Stimulated activated CD8-positive, alpha-beta memory T cell treated with anti-CD3 and anti-CD28 coated beads, Interleukin-7, amount 100 ng/mL, for 24 hours (primary cell): ENCODE measurements at places on chromosomes 12 and 14.

GRCh38 chr12:117885211-117885610 is 83.6 kb downstream of the KSR2 start:
- DNase-seq: no peak

- no peak for DNase-seq
Measured at GRCh38 chr12:52230364-52231281, 2.4 kb upstream of the KRT7 start.

GRCh38 chr14:32821964-32822653 is 116.6 kb upstream of the NPAS3 start:
- DNase-seq: no peak

DNA sequence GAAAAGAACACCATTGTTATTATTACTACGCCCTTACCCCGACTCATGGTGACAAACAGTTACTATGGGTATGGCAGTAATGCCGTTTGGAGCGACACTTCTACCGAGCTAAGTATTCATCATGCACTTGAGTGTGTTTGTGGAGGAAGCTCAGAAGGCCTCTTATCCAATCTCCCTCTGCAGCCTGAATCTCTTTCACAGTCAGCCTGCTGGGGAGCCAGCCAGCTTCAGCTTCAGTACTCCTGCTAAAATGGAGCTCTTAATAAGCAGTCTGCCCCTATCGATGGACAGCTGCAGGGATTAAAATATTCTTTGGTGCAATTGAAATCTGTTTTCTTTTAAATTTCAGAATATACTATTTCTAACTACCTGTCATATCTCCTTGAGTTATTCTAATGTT is 24.7 kb upstream of the ATP5MC2 start:
- DNase-seq: no peak

DNA sequence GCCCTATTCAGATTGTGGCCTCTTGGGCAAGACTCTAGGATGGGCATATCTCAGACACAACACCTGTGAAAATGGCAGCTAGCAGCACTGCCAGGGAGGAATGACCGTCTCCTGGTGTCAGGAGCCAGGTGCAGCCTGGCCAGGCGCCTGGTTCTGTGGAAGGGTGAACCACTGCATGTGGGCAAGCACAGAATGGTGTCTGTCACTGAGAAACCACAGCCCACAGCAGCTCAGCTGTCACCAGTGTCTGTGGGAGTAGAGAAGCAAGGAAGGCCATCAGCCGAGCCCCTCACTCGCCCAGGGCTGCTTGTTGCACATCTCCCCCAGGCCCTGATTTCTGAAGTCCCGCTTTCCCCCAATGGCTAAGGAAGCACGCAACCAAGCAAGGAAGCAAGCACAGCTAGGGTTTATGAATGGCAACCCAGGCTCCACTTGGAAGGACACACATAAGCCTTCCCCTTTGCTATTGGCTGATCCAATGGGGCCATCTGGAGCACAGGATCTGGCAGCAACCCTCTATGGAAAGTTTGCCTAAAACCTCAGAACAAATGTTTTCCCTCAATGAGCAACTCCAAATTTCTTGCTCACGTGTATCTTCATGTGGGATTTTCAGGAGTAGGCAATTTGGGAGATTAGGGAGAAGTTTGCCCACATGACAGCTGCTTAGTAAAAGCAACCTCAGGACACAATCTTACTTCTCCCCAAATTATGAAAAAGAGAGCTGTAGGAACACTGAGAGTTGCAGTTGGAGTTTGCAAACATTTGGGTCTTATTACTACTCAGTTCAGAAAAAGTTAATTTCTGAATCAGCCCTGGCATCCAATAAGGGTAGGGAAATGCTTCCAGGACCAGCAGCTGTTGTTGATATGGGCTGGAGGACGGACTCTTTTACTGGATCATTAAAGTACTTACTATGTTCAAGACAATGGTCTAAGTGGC is 44.7 kb downstream of the GPHB5 start:
- no peak for DNase-seq

- DNase-seq: no peak
Measured at GRCh38 chr14:23164250-23164649, 19.2 kb downstream of the SLC7A8 start.

DNA sequence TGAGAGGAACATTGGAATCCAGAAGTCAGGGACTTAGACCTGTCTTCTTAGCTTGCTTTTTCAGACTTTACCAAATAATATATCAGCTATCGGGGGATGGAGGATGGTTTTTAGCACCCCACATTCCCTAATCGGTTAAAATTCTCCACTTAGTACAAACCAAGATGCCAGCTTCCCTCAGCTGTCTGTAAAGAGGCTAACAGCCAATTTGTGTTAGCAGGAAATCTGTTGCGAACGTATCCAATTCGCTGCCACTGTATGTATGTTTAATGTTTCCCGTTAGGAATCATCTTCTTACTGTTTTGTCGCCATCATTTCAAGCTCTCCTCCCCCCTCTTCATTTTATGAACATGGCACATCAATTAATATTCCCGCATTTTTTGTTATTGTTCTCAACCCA is 289.0 kb downstream of the BCL11B start:
- no peak for DNase-seq

DNA sequence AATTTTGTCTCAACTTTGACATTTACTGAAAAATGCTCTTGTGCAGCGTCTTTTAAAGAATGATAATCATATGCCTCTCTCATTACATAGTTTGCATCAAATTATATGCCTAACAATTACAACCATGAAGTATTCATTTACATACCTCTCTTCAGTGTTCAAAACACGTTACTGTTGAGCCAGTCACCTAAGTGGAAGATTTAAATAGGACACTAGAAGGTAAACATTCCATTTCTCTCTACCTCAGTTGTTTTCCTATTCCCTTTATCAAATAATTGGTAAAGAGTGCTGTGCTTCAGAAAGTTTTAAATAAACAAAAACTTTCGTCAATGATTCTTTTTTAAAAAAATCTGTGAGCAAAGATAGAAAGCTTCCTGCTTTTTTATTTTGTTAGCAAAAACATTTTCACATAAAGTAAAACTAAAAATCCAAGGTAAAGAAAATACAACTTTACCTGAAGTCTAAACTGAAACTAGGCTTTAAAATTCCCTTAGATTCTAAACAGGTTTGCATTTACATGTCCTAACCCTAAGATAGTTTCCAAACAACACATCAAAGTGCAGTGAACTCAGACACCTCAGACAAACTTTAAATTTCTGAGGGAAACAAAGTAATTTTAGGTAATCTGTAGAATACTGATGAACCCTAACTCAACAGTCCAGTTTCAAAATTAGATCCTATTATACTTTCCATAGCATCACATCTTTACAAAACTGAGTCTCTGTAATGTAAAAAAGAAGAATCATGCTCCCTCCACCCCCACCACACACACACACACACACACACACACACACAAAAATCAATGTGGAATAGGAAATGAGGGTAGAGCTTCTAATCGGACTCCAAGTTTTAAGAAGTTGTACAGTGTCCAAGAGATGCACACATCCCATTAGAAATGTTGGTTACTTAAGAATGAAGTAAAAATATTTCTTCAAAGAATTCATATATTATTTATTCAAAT is 46.2 kb downstream of the PAWR start:
- no peak for DNase-seq

DNA sequence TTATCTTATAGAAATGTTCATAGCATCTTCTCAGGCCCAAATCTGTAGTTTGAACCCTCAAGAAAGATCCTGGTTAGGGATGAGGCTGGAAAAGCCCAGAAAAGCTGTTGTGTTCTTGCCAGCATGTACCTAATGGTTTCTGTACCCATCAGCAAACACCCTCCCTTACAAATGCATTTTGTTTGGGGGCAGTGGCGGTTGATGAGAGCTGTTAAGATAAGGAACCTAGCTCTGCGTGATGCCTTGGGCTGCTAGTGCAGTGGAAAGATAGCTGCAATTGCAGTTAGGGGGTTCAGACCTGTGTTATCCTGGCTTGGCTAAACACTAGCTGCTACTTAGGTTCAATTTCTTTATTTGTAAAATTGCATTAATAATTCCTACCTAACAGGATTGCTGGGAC is 3.6 kb downstream of the TPH2 start:
- no peak for DNase-seq

DNA sequence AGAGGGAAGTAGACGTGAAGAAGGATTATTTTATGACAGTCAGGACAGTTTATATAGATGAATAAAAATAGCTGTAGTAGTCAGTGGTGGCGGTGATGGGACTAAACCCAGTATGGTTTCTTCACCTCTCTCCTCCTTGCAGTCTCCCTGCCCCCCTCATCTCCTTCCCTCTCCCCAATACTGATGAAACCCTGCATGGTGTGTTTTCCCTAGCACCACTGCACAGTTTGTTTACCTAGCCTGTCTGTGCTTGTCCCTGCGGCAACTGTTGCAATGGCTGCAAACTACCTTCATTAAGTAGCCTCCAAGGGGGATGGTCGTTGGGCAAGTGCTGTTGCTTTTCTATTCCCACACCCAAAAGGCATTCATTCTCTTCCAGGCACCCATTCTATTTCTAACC is 14.7 kb downstream of the PCBP2 start:
- no peak for DNase-seq

DNA sequence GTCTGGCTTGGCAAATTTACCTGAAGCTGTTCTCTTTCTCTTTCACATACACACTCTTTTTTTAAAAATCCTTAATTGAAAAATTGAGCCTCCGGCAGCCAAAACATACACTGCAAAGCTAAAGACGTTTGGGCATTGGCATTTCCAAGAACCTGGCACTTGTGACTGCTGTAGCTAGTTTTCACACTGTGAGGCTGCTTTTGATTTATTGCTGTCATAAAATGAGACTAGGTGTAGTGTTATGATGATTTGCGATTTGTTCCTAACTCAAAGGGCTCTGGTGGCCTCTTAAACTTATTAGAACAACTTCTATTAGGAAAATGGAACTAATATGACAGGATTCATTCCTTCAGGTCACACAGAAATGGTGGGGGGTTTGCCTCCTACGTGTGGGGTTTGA is 377.1 kb upstream of the FAR2 start:
- no peak for DNase-seq

DNA sequence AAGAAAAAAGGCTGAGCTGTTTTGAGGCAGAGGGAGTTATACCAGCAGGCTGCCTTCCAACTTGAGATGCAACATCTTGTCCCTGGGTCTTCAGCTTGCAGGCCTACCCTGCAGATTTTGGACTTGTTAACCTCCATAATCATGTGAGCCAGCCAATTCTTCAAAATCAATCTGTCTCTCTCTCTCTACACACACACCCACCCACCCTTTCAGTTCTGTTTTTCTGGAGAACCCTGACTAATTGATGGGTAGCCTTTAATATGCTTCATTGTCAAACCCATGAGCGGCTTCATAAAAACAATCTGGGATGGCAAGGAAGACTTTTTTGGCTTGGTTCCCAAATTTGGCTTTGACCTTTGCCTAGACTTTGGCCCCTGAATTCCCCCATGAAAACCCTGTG is 113.9 kb downstream of the TMX1 start:
- DNase-seq: no peak

GRCh38 chr12:129901254-129901653 is 2.6 kb downstream of the TMEM132D start:
- DNase-seq: no peak

DNA sequence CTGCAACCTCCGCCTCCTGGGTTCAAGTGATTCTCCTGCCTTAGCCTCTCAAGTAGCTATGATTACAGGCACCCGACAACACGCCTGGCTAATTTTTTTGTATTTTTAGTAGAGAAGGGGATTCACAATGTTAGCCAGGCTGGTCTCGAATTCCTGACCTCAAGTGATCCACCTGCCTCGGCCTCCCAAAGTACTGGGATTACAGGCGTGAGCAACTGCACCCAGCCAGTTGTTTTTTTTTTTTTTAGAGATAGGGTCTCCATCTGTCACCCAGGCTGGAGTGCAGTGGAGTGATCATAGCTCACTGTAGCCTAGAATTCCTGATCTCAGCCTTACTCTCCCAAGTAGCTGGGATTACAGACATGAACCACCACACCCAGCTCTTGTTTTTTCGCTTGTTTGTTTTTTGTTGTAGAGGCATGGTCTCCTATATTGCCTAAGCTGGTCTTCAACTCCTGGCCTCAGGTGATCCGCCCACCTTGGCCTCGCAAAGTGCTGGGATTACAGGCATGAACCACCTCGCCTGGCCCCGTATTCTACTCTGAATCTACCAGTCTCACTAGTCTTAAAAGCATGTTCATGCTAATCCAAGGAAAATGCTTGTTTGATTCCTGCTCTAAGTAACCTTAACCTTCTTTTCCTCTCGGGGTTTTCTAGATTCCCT is 31.7 kb upstream of the STRN3 start:
- no peak for DNase-seq

GRCh38 chr14:81523616-81524015 is 10.0 kb downstream of the SEL1L start:
- no peak for DNase-seq

DNA sequence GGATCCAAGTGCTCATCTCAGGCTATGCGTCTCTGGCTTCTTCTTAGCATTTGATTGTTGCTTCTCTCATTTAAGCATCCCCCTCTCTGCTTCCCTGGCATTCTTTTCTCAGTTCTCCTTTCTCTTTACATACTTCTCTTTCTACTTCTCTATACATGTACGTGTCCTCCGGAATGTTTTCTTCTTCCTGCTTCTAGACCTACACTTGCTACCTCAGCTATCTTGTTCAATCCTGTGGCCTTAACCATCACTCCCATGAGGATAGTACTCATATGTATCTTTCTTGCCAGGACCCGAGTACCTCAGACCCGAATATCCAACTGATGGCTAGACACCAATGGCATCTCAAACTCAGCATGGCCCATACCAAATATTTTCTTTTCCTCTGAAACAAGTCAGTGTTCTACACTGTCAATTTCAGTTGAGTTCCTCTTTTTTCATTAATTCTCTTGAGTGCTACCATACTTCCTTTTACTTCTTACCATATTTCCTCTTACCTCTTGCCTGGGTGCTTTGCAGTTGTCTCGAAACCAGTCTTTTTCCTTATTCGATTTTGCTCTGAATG is 115.1 kb upstream of the SLC38A2 start:
- no peak for DNase-seq

DNA sequence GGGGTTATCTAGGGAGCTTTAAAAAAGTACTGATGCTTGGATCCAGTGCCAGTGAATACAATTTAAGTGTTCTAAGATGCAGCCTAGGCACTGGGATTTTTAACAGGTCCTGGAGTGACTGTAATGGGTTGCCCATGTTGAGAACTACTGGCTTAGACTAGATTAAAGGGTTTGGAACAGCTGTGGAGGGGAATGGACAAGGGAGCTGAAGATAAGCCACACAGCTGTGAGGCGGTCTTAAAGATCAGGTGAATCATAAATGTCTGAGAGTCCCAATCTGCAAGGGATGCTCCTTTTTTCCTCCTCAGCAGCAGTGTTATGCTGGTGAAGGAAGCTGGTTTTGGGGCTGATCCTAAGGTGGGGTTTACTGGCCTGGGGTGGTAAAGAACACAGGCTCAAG is 35.5 kb upstream of the FRMD6 start:
- no peak for DNase-seq

DNA sequence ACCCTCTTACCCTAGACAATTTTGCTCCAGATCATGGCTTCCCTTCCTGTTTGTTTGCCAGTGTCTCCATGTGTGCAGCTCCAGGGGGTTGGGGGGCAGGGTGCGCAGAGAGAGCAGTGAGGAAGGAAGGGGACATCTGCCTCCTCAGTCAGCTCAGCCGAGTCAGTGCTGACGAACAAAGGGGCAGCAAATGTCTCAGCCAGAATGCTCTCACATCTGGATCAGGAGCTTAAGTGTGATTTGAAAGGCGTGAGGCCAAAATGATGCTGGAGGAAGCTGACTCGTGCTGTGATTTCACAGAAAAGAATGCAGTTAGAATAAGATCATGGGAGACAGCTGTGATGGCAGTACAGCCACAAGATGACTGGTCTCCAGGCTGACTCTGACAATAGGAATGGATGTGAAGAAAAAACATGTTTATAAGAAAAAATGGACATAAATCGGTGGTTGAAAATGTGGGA is 27.1 kb upstream of the CDK17 start:
- no peak for DNase-seq

GRCh38 chr14:51419685-51420084 is 179.6 kb downstream of the TMX1 start:
- DNase-seq: no peak
